CD4-positive, alpha-beta T cell treated with Interleukin-2 at 100 ng/mL for 4 hours (primary cell): ENCODE measurements at places on chromosomes 5 and 9.

DNA sequence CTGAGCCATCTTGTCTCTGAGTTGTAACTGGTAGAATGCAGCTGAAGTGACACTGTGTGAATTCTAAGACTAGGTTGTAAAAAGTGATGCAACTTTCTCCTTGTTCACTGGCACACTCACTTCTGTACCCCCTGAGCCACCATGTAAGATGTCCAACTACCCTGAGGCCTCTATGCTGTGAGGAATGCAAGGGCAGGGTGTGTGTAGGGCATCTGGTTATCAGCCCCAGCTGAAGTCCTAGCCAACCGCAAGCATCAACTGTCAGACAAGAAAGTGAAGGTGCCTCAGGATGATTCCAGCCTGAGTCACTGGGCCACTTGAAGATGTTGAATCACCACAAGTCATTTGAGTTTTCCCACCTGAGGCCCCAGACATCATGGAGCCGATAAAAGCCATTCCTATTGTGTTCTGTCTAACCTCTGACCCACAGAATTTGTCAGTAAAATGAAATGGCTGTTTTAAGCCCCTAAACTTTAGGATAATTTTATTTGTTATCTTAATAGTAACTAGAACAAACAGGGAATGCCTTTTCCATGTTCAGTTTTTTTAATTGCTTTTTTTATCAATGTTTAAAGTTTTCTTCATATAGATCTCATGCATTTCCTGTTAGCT, 18.7 kb upstream of the RHOBTB3 start:
- no peak for DNase-seq

- DNase-seq, result no peak
Observed at GRCh38 chr5:133967124-133967523, 1.3 kb downstream of the C5orf15 start.

DNA sequence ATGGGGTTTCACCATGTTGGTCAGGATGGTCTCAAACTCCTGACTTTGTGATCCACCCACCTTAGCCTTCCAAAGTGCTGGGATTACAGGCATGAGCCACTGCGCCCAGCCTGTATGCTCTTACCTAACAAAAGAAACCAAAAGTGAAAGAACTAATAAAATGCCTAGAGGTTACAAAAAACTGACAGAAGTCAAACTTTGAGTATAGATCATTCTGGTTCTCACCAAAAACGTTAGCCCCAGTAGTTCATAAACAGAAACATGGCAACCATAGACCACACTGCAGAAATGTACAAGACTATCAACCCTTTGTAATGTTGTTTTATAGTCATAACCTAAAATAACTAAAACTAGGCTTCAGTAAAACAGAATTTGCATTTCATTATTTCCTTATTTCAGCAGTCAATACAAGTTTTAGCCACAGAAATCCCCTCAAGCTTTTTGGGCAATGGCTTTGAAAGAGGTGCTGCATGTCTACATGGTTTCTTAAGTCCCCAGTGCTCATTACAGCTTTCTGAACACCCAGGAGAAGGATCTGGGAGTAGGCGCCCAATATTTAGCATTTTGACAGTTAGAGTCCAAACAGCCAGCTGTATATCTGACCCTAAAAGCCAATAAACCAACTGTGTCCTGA, 72.5 kb downstream of the EPB41L4A start:
- DNase-seq, result no peak

- DNase-seq, result peak; percentile 35
Observed at GRCh38 chr9:7844242-7844641, 44.7 kb upstream of the DMAC1 start.

DNA sequence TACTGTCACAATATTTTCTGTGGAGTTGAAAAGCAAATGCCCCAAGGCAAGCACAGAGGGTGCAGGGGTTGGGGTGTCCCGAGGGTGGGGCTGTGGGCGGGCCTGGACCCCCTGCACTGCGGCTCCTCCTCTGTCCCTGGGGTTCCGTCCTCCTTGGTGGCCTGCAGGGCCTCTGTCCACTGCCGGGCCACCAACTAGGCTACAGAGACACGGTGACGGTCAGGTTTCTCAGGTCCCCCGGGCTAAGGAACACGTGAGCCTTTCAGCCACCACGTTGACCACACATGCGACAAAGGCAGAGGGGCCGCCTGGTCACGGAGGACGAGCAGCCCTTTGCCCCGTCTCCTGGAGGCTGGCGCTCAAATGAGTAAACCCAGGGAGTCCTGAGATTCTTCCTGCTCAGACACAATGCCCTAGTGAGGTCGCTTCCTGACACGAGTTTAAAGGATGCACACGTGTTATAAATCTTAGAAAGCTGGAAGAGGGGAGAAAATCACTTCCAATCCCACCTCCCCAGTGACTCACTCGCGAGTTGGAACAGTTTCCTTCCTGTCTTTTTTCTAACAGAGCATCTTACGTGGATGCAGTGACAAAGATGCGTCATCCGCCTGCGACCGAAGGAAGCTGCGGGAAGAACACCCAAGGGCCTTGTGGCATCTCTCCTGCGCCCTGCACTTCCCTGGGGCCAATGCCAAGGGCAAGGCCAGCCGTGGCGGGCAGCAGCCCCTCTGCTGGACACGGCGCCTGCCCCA, 24.8 kb upstream of the OBP2B start:
- DNase-seq, result no peak

DNA sequence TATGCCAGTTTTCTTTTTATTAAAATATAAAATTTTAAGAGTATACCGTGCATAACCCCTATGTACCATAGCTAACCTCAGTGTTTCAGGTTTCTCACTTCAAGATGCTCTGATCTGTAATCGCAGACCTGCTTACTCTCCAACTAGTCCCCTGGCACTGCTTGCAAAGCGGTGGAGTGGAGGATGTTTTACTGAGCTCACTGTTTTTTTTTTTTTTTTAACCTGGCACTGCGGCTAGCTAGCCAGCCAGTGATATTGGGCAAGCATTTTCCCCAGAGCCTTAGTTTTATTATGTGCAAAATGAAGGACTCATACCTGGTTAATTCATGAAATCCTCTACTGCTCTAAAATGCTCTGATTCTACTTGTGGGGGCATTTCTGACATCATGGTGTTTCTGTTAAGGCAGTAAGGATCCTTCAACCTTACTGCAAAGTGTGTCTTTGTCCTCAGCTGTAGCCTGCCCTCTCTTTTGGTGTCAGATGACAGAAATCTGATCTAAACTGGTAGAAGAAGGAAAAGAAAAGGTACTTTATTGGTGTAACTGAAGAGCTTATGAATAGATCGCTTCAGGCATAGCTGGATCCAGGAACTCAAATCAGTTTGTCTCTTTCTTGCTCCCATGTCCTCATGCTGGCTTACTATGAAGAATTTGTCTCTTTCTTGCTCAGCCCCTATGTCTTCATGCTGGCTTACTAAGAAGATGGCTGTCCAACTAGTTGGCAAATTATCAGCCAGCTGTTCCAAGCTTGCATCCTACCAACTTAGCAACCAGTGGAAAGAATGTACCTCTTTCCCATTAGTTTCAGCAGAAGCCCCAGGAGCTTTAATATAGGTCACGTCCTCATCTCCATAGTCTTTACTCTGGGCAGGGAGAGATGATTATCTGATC, 59.8 kb downstream of the DOCK2 start:
- no peak for DNase-seq

DNA sequence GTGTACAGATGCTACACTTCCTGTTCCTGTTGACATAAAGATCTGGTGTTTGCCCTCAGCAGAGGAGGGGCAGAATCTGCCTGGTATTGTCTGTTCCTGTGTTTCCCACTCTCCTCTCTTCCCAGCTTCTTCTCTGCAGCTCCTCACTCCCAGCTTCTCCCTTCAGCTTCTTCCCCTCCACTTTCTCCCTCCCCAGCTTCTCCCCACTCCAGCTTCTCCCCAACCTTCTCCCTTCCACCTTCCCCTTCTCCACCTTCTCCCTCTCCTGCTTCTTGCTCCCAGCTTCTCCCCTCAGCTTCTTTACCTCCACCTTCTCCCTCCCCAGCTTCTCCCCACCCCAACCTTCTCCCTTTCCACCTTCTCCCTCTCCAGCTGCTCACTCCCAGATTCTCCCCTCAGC, 148.9 kb upstream of the IRX2 start:
- DNase-seq, result no peak

GRCh38 chr5:6305853-6306252, 72.5 kb downstream of the MED10 start:
- no peak for DNase-seq

GRCh38 chr5:160679567-160680309, 172.3 kb downstream of the ATP10B start:
- DNase-seq, result no peak
